ENCODE measurements at places on chromosomes 5 and 9. TPM values are rescaled to one million over a fixed set of nuclear protein-coding genes. Genes with fewer than 3 reads are reported as not detected.
A peak's percentile ranks its signal among the peaks of the same experiment; 100 is the strongest.

GRCh38 chr5:8848997-8849594 is 696.8 kb downstream of the SEMA5A start:
- H3K27me3 ChIP-seq, result no peaks in the 10 kb centered on the region
- no peak overlapping the region for H3K27ac ChIP-seq
- DNase-seq, result no peak
- no peaks in the 10 kb centered on the region for H3K36me3 ChIP-seq

GRCh38 chr5:29779141-29779540 is 1414.3 kb upstream of the CDH6 start:
- no peak overlapping the region for H3K27ac ChIP-seq
- H3K4me3 ChIP-seq, result no peak overlapping the region
- no peaks in the 10 kb centered on the region for H3K4me1 ChIP-seq
- no peaks in the 10 kb centered on the region for H3K36me3 ChIP-seq
- no peaks in the 10 kb centered on the region for H3K27me3 ChIP-seq

DNA sequence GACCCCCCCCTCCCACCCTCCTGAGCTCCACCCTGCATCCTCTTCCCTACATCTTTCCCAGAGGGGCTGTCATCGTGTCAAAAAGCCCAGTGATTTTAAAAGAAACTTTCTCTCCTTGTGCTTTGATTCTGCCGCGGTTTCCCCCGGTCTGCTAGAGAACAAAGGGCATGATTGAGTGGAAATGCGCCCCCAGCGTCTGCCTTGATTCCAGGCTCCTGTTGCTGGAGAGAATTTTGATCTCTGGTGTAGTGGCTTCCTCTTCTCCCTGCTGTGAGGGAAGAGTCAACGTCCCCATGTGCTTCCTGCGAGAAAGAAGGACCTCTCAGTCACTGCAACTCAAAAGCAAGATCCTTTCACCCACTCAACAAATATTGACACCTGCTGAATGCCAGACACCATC is 61.9 kb upstream of the RAPGEF1 start:
- H3K4me1 ChIP-seq, result no peaks in the 10 kb centered on the region
- H3K4me3 ChIP-seq, result no peak overlapping the region
- no peak for DNase-seq

Gene FGFR4
- total RNA-seq, result 1.5 TPM

Gene SLC6A3
- not detected for total RNA-seq

GRCh38 chr9:35651956-35652828 is 1.5 kb upstream of the SIT1 start:
- no peak overlapping the region for H3K4me3 ChIP-seq
- peaks cover 58% of the 10 kb centered on the region for H3K4me1 ChIP-seq
- H3K27me3 ChIP-seq, result no peaks in the 10 kb centered on the region
- peak overlapping the region; percentile 97 for H3K27ac ChIP-seq
- H3K36me3 ChIP-seq, result peaks cover 11% of the 10 kb centered on the region

DNA sequence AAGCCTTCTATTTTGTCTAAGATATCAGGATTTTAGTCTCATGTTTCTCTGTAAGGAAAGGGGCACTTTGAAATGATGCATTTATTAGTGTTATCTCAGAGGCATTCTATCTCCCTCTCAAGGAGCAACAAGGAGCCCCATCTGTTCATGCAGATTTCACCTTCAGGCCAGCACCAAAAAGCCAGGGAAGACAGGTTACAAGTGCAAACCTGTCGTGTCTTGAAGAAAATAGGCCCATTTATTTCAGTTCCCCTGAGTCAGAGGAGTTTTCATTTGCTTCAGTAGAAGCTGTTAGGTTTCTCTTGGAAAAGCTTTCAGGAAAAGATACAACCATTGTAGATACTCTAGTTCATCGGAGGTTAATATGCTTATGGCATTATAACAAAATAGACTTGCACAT is 97.2 kb downstream of the SPOCK1 start:
- no peak for DNase-seq
- H3K4me1 ChIP-seq, result no peaks in the 10 kb centered on the region
- no peak overlapping the region for H3K4me3 ChIP-seq

DNA sequence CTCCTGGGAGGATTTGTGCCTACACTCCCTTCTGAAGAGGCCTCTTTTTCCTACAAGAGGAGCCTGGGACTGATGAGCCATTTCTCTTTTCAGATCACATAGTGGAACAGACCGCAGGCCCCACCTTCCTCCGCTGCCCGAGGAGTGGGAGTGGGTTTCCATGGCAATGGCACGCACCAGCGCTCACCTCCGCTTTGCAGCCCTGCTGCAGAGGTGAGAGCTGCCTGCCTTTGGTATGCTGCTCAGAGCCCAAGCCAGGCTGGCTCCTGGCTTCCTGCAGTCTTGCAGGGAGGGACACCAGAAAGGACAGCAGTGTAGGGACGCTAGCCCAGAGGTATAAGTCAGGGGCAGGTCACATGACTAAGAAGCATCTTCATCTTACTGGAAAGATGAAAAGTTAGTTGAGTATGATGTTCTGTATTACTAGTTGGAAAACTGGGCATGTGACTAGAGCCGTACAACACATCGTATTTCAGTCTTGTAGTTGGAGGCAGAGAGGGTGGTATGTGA is 12.4 kb downstream of the PTTG1 start:
- H3K36me3 ChIP-seq, result peaks cover 4% of the 10 kb centered on the region
- peak; percentile 63 for DNase-seq
- H3K4me1 ChIP-seq, result peaks cover 15% of the 10 kb centered on the region
- H3K4me3 ChIP-seq, result no peak overlapping the region

GRCh38 chr5:84162695-84163094 is 222.0 kb downstream of the EDIL3 start:
- no peak for DNase-seq
- no peak overlapping the region for H3K4me3 ChIP-seq
- H3K27me3 ChIP-seq, result no peaks in the 10 kb centered on the region
- no peaks in the 10 kb centered on the region for H3K36me3 ChIP-seq

DNA sequence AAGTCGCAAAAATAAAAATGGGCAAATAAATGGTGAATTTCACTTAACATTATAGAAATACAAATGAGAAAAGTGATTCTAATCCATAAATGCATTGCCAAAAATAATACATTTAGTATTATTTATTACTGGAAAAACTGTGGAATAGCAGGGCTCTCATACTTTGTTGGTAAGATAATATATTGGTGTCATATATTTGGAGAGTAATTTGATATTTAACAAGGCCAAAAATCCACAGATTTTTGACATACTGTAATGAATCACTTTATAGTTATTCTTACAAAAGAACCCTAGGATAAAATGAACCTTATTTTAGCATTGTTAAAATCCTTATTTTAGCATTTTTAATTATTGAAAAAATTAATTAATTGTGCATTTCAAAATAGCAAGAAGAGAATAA is 397.2 kb upstream of the DAB2 start:
- DNase-seq, result no peak
- no peaks in the 10 kb centered on the region for H3K4me1 ChIP-seq
- no peaks in the 10 kb centered on the region for H3K36me3 ChIP-seq
- no peak overlapping the region for H3K27ac ChIP-seq
- peaks cover 2% of the 10 kb centered on the region for H3K27me3 ChIP-seq
- no peak overlapping the region for H3K4me3 ChIP-seq

DNA sequence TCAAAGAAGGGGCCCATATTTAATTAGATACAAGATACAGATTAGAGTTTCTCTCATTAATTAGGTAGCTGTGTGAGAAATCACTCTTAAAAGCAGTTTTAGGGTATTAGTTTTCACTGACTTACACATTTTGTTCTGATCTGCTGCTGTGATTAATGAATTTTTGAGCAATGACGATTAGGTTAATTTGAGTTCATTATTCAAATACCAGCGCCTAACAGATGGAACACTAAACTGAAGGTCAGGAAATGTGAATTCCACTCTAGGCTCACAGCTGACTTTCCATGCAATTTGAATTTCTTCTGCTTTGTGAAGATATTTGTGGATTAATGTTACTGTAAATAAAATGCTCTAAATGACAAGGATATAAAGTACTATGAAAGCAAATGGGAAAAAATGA is 380.6 kb downstream of the ADGRV1 start:
- H3K27ac ChIP-seq, result no peak overlapping the region
- H3K36me3 ChIP-seq, result no peaks in the 10 kb centered on the region
- peaks cover 17% of the 10 kb centered on the region for H3K4me1 ChIP-seq

Gene GPR151
- total RNA-seq, result not detected

Gene SUSD3
- total RNA-seq, result 57.9 TPM

- no peaks in the 10 kb centered on the region for H3K4me1 ChIP-seq
- H3K36me3 ChIP-seq, result no peaks in the 10 kb centered on the region
- H3K27me3 ChIP-seq, result peaks cover 2% of the 10 kb centered on the region
- no peak overlapping the region for H3K27ac ChIP-seq
- H3K4me3 ChIP-seq, result no peak overlapping the region
- DNase-seq, result no peak
Observed at GRCh38 chr9:22514871-22515270, 68.2 kb downstream of the DMRTA1 start.

Gene IFNA13
- total RNA-seq, result not detected

DNA sequence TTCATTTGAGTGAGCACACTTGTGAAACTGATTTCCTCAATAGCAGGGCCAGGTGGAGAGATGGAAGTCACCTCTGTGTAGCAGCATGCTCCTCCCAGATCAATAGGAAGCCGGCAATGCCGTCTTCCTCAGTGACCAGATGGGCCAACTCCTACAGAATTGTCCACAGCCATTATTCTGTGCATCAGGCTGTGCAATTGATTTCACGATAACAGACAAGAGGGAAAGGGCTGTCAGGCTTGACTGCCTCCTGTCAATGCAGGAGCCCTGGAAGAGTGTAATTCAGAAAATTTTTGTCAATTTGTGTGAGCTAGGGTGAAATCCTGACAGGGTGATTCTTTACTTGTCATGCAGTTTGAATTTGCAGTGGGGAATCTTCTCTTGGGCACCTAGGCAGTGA is 838.4 kb upstream of the NUDT12 start:
- H3K4me3 ChIP-seq, result no peak overlapping the region
- H3K36me3 ChIP-seq, result no peaks in the 10 kb centered on the region
- no peaks in the 10 kb centered on the region for H3K4me1 ChIP-seq
- no peak overlapping the region for H3K27ac ChIP-seq

GRCh38 chr5:5383461-5383860 is 39.0 kb upstream of the ICE1 start:
- no peaks in the 10 kb centered on the region for H3K36me3 ChIP-seq
- H3K27me3 ChIP-seq, result no peaks in the 10 kb centered on the region
- no peak for DNase-seq
- no peaks in the 10 kb centered on the region for H3K4me1 ChIP-seq

Gene AHRR
- total RNA-seq, result 15.1 TPM

- H3K27me3 ChIP-seq, result no peaks in the 10 kb centered on the region
- no peak for DNase-seq
- no peak overlapping the region for H3K27ac ChIP-seq
- no peaks in the 10 kb centered on the region for H3K4me1 ChIP-seq
Observed at GRCh38 chr9:128636024-128636390, 20.6 kb downstream of the DYNC2I2 start.

Gene WDR38
- total RNA-seq, result not detected

DNA sequence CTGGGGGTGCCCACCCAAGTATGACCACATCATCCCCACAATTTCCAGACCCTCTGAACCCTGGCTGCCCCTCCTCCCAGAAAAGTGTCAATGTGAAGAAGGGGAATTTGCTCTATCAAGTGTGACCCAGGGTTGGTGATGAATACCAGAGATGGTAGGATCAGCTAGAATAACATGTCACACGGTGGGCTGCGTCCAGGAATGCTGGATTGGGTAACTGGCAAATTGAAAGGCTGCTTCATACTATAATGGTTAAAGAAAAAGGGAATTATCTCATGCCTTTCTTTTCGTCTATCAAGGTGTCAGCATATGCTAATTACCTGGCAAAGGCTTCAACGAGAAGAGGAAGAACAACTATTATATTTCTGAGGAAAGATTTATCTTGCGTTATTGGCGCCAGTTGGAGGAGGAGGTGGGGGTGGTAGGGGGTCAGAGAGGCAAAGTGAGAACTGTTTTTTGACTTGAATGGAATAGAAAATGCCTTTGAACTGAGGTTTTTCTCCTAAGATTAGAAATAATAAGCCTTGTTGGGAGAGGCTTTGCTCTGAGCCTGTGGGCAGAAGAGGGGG is 27.8 kb upstream of the ARAP3 start:
- peaks cover 6% of the 10 kb centered on the region for H3K27me3 ChIP-seq
- H3K36me3 ChIP-seq, result no peaks in the 10 kb centered on the region
- H3K4me3 ChIP-seq, result no peak overlapping the region
- DNase-seq, result no peak
- no peak overlapping the region for H3K27ac ChIP-seq
- H3K4me1 ChIP-seq, result no peaks in the 10 kb centered on the region

GRCh38 chr5:100562821-100563220 is 27.6 kb downstream of the FAM174A start:
- no peak for DNase-seq
- peaks cover 9% of the 10 kb centered on the region for H3K4me1 ChIP-seq
- peaks cover 23% of the 10 kb centered on the region for H3K36me3 ChIP-seq

DNA sequence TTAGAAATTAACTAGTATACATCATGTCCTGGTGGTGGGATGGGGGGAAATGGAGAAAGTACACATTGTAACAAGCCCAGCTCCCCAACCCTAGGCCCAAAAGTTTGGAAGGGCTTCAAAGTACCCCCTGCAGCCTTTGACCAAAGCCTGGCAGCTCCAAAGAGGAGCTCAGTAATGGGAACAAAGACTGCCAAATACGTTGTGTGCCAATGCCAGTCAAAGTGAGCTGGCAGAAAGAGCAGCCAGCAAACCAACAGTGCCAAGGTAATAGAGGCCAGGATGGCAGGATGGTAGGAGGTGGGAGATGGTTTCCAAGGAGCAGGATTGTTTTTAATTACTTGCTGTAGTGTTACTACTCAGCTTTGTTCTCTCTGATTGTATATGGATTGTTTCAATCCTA is 248.3 kb downstream of the COX7C start:
- H3K4me1 ChIP-seq, result no peaks in the 10 kb centered on the region
- H3K4me3 ChIP-seq, result no peak overlapping the region
- DNase-seq, result no peak
- no peak overlapping the region for H3K27ac ChIP-seq
- peaks cover 17% of the 10 kb centered on the region for H3K27me3 ChIP-seq
- no peaks in the 10 kb centered on the region for H3K36me3 ChIP-seq

DNA sequence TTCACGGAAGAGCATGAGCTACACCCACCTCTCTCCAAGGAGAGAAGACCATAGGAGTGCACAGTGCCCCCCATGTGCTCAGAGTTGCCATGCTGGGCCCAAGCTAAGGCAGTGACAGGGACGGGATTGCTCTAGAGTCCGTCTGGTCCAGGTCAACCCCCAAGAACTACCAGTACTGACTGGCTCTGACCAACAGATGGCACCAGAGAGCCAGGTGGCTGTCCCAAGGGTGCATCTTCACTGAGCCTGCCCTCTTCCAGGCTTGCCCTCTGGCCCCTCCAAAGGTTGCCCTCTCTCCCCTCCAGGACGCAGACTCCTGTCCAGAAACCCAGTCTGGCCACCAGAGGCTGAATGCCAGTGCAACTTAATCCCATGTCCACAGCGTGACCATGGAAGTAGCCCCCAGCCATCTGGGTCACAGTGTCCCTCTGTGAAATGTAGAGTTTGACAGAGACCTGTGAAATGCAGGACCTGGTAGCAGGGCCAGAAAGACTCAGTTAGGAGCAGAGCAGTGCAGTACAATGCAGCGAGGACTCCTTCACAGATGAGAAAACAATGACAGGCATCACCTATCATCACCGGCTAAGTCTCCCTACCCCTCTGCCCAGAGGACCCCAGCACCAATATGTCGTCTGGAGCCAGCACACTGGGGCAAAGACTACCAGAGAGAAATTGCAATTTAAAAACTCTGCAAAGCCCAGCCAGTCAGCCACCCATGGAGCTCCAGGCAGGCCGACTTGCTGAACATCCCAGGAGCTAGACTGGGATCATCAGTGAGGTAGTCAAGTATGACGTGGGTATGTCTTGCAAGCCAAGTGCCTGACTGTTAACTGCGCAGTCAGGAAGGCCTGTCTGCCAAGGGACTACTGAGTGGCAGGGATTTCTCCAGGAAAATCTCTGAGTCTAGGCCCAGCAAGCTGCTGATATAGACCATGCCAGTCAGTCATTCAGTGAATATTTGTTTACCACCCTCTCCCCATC is 7.7 kb upstream of the SKP1 start:
- H3K4me3 ChIP-seq, result no peak overlapping the region
- no peaks in the 10 kb centered on the region for H3K36me3 ChIP-seq
- no peaks in the 10 kb centered on the region for H3K27me3 ChIP-seq
- H3K4me1 ChIP-seq, result no peaks in the 10 kb centered on the region
